NCI-H69 (cell line): ENCODE measurements at places on chromosomes 13 and 19.

DNA sequence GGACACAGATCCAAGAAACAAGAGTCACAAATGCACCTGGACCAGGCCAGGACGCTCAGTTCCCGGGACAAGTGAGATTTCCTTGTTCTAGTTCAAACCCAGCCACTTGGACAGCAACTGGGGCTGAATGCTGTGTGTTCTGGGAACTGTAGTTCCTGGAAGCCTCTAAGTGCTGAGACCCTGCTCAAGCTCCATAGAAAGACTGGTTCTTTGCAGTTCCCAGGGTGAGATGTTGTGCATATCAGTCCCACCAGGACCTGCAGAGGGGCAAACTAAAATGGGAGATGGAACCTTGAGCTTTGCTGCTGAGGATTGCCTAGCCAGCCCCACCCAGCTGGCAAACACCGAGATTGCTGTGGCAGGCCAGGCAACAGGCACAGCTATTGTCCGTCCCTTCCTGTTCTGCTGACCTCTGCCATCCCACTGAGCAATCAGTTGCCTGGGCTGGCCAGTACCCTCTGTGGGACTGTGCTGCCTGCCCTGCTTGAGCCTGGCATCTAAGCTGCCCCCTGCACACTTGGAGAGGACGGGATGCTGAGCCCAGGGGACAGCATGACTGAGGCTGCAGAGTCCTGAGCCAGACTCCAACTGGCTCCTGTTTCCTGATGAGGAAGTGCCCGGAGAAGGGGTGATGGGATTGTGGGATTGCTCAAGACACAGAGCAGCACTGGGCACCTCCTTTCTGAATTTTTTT, 1.4 kb upstream of the GIPC1 start:
- DNase-seq: peak; percentile 51

DNA sequence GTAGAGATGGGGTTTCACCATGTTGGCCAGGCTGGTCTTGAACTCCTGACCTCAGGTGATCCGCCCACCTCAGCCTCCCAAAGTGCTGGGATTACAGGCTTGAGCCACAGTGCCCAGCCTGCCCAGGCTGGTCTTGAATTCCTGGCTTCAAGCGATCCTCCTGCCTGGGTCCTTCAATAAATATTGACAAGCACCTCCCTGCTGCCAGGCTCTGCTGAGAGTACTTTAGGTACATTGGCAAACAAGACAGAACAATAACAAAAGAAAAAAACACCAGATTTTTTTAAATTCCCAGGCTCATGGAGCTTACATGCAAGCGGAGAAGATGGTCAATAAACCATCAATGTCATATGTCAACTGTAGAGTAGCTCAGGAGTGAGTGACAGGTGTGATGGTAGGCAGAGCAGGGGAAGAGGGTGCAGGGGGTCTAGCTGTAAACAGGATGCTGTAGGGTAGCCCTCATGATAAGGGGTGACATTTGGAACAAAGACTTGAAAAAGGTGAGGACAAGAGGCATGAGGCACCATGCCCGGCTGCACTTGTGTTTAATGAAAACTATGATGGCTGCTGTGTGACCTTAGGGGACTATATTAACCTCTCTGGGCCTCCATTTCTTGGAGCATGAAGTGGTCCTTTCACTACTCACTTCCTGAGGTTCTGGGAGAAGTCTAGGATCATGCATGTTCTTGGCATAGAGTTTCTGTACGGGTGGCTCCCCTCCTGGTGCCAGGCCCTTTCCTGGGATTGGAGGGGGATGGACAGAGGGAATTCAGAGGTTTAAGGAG, 19.6 kb downstream of the SULT2B1 start:
- peak; percentile 35 for DNase-seq

DNA sequence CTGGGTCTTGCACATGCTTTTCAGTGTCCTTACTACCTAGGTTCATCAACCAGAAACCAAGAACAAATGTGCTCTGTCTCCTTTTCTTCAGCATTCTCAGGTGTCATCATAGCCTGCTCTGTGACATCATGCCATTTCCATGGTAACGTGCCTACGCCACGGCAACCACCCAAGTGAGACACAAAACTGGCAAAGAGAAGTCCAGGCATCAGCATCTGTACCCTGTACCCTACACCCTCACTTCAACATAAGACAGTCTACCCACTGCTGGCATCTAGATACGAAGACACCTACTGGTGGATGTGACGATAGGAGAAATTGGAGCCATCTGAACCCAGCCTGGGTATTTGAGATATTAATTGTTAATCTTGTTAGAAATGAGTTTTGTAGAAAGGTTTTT, 13.3 kb downstream of the ZC3H4 start:
- no peak for DNase-seq

DNA sequence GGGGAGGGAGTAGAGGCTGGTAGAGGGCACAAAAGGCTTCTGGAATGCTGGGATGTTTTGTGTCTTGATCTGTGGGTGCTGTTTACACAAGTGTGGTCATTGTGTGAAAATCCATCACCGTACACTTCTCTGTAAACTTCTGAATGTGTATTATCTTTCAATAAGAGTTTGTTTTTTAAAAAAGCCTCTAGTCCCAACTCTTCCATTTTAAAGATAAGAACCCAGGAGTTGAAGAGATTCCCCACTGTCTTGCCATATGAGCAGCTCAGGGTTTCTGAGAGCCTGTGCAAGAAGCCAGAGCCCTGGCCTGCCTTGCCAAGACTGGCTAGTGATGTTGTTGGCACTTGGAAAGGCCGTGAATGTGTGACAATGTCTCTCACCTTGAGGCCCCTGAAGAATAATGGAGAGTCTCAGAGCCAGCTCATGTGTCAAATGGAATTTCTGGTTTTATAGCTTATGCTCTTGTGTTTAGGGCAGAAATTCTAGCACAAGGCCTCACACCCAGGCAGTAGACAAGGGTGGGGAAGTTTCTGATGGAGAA, 57.5 kb upstream of the NPAS1 start:
- DNase-seq: no peak

- DNase-seq: peak; percentile 66
Measured at GRCh38 chr19:4064496-4065260, 2.0 kb downstream of the ZBTB7A start.
